Suprapubic skin (tissue), 4 donors: ENCODE measurements at places on chromosomes 4 and X.

DNA sequence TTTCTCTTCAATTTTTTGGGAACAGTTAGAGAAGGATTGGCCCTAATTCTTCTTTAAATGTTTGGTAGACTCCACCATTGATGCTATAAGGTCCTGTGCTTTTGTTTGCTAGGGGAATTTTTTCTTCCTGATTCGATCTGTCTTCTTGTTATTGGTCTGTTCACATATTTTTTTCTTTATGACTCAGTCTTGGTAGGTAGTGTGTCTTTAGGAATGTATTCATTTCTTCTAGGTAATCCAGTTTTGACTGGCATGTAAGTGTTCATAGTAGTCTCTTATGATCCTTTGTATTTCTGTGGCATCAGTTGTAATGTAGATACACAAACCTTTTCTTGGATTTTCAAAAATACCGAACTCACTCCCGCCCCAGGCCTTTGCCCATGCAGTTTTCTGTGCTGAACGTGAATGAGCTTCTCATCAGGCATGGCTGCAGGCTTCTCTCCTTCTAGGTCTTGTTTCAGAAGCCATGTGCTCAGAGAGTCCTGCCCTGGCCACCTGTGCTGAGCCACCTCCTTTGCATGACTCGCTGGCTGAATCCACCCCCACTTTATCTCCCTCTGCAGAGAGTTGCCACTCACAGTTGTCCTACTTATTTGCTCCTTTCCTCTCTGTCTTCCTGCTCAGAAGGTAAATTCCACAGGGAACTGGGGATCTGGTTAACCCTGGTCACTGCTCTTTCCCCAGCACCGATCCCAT lies 67.0 kb downstream of the STK32B start:
- H3K4me3 ChIP-seq = no peak overlapping the region
- no peak overlapping the region for H3K27ac ChIP-seq
- no peaks in the 10 kb centered on the region for H3K27me3 ChIP-seq
- no peak for DNase-seq

DNA sequence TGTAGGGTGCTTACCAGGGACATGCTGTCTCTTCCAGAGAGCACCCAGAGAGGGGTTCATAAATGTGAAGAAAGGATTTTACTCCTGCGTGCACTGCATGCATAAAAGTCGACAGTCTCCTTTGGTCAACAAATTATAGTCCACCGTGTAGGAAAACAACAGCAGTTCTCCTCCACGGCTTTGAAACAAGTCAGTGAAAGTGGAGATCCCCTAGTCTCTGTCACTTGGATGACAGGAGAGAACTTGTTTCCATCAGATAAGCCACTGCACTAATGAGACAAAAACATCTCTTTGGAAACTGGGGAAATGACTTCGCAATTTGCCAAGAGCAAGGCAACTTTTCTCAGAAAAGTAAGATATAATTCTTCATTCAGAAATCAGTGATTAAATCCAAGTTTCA lies 9.7 kb downstream of the UNC5C start:
- H3K27ac ChIP-seq = no peak overlapping the region
- H3K4me3 ChIP-seq = no peak overlapping the region
- no peaks in the 10 kb centered on the region for H3K36me3 ChIP-seq
- no peak for DNase-seq
- H3K4me1 ChIP-seq = no peaks in the 10 kb centered on the region
- H3K27me3 ChIP-seq = no peaks in the 10 kb centered on the region

DNA sequence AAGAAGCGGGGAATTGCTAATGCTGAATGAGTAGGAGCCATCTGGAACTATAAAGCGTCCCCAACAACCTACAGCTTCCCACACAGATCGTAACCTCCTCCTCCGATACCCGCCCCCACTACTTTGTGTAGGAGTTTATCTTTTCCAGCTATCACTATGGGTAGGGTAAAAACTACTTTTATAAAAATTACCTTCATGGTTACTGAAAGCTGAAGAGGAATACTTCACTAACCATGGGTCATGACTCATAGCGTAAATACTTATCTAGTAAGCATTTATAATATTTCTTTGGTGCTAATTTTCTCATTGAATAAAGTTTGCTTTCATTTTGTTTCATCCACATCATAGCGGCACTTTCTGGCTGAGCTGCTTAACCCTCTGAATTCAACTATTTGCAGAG lies 79.4 kb upstream of the TNIP3 start:
- no peak overlapping the region for H3K4me3 ChIP-seq
- no peak for DNase-seq
- no peaks in the 10 kb centered on the region for H3K36me3 ChIP-seq
- H3K27ac ChIP-seq = no peak overlapping the region
- no peaks in the 10 kb centered on the region for H3K4me1 ChIP-seq

DNA sequence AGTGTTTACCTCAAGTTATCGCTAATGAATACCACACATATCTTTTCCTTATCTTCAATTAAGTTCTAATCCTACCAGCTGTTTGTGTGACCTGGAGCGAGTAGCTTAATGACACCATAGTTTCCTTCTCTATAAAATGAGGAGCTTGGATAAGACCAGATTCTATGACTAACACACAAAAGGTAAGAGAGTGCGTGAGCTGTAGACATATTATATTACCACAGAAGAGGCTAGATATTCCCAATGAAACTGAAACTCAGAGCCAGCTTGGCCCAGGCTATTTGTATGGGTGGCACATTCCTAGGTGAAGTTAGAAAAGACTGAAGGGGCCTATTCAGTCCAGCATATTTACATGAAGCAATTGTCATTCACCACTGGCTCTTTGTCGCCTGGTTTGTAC lies 30.2 kb downstream of the ASB5 start:
- no peaks in the 10 kb centered on the region for H3K27me3 ChIP-seq
- H3K4me3 ChIP-seq = no peak overlapping the region
- no peaks in the 10 kb centered on the region for H3K4me1 ChIP-seq
- no peak overlapping the region for H3K27ac ChIP-seq

GRCh38 chr4:181619651-181620050 lies 623.6 kb upstream of the TENM3 start:
- no peak overlapping the region for H3K27ac ChIP-seq
- no peaks in the 10 kb centered on the region for H3K4me1 ChIP-seq
- no peak for DNase-seq
- H3K36me3 ChIP-seq = no peaks in the 10 kb centered on the region

DNA sequence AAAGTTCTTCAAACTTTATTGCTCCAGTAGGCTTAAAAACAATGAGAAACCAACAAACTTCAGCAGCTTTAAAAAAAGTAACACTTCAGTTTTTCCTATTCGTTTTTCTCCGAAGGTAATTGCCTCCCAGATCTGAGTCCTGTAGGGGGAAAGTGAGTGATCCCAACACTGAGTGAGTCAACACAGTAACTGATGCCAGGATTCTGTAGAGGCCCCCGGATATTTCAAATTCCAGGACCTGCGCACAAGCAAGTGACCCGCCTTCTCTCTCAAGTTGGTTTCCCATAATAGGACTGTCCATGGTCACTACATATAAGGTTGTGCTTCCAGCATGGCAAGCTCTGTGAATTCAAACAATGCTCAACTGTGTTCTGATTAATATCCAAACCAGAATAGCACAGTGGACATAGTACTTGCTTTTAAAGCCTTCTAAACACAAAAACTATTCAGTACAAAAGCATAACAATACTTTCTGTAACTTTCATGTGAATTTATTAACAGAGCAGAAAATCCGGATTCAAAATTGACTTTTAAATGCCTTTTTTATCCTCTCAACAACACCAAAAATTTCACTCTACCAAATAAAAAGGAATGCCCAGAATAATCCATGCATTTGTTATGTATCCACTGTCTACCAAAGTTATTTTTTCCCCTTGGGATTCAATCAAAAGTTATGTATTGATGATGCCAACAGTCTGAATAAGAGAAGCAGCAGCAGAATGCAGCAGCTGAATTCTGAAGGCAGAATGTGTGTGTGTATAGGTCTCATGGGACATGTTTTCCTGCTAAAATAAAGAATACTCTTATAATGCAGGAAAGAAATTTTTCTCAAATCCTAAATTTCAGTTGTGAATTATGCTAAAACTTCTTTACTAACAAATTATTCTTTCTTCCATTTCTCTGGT lies at the start of gene DMD:
Gene DMD (minus strand): TSS at position 194 of the 905 bp plus-strand sequence. CDS start 237 bp downstream, outside the sequence.
- no peaks in the 10 kb centered on the region for H3K4me1 ChIP-seq
- no peaks in the 10 kb centered on the region for H3K36me3 ChIP-seq
- peak within 1 kb of the TSS; percentile 16 for H3K4me3 ChIP-seq
- DNase-seq = no peak

- no peak overlapping the region for H3K4me3 ChIP-seq
- H3K36me3 ChIP-seq = no peaks in the 10 kb centered on the region
These were observed 73.1 kb downstream of the HMGB2 start for GRCh38 chr4:173261052-173261451.

GRCh38 chr4:44660396-44660795 lies 9.0 kb upstream of the YIPF7 start:
- peaks cover 9% of the 10 kb centered on the region for H3K27me3 ChIP-seq
- H3K4me1 ChIP-seq = no peaks in the 10 kb centered on the region
- H3K36me3 ChIP-seq = no peaks in the 10 kb centered on the region
- H3K4me3 ChIP-seq = no peak overlapping the region
- DNase-seq = no peak

GRCh38 chr4:23500894-23501449 lies 388.9 kb downstream of the PPARGC1A start:
- H3K36me3 ChIP-seq = no peaks in the 10 kb centered on the region
- no peak for DNase-seq
- H3K4me3 ChIP-seq = no peak overlapping the region
- no peaks in the 10 kb centered on the region for H3K4me1 ChIP-seq
- no peaks in the 10 kb centered on the region for H3K27me3 ChIP-seq
- no peak overlapping the region for H3K27ac ChIP-seq

- H3K27me3 ChIP-seq = no peaks in the 10 kb centered on the region
- no peak overlapping the region for H3K27ac ChIP-seq
- H3K4me3 ChIP-seq = no peak overlapping the region
- H3K36me3 ChIP-seq = no peaks in the 10 kb centered on the region
These were observed 916.0 kb downstream of the FSTL5 start for GRCh38 chr4:161247831-161248230.

- H3K36me3 ChIP-seq = no peaks in the 10 kb centered on the region
- no peaks in the 10 kb centered on the region for H3K27me3 ChIP-seq
- DNase-seq = no peak
- H3K4me1 ChIP-seq = peaks cover 28% of the 10 kb centered on the region
- no peak overlapping the region for H3K27ac ChIP-seq
These were observed 13.4 kb upstream of the STK32B start for GRCh38 chr4:5037553-5038551.

GRCh38 chr4:158870626-158871334 lies 102.0 kb downstream of the FNIP2 start:
- DNase-seq = no peak
- H3K27ac ChIP-seq = no peak overlapping the region
- H3K27me3 ChIP-seq = no peaks in the 10 kb centered on the region
- no peaks in the 10 kb centered on the region for H3K4me1 ChIP-seq
- no peak overlapping the region for H3K4me3 ChIP-seq
- peaks cover 41% of the 10 kb centered on the region for H3K36me3 ChIP-seq
